ENCODE measurements at places on chromosomes 6 and 20. TPM values are rescaled to one million over a fixed set of nuclear protein-coding genes. Genes with fewer than 3 reads are reported as not detected.

Gene PRICKLE4
- total RNA-seq, result 0.63 TPM

Gene PDE7B
- 1.1 TPM for total RNA-seq

Gene BTNL2
- not detected for total RNA-seq

Gene SLC26A8
- total RNA-seq, result not detected

Gene ZNF318
- 4.7 TPM for total RNA-seq

Gene TINAG
- total RNA-seq, result 0.14 TPM

Gene XKR7
- not detected for total RNA-seq

Gene PDYN
- not detected for total RNA-seq

Gene GMEB2
- total RNA-seq, result 10.5 TPM

Gene TCEA2
- 46.2 TPM for total RNA-seq

Gene HAO1
- not detected for total RNA-seq

Gene KCTD20
- total RNA-seq, result 16.9 TPM

Gene BPI
- not detected for total RNA-seq

Gene MAS1
- not detected for total RNA-seq

Gene TSHZ2
- not detected for total RNA-seq

Gene BEND3
- total RNA-seq, result 4.1 TPM

Gene TUBE1
- total RNA-seq, result 9.4 TPM

Gene FGD2
- not detected for total RNA-seq

Gene TP53INP2
- total RNA-seq, result 9.0 TPM

Gene CGA
- 0.56 TPM for total RNA-seq

Gene FNDC1
- 0.08 TPM for total RNA-seq
